ENCODE measurements at places on chromosomes 5 and 9.

GRCh38 chr9:18256568-18256967, 217.4 kb upstream of the ADAMTSL1 start:
- peak; percentile 83 for DNase-seq

GRCh38 chr5:54135042-54135441, 175.3 kb downstream of the ARL15 start:
- DNase-seq = peak; percentile 43

DNA sequence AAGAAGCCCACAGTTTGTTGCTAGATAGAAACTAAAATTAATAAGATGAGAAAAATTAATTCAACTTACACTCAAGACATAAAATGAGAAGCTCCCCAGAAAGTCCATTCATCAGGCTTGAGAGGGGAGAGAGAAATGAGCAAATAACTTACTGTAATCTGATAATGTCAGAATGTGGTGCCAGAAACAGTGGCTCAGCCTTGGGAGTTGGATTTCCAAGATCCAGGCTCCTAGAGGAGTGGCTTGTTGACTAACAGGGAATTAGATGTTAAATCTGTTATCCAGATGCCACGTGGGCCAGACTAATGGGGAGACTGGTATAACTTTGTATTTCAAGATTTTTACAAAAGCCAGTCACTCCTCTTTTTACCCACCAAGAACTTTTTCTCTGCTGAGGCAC, 458.2 kb downstream of the GADD45G start:
- DNase-seq = no peak

GRCh38 chr5:82296929-82297328, 18.8 kb upstream of the RPS23 start:
- DNase-seq = no peak

DNA sequence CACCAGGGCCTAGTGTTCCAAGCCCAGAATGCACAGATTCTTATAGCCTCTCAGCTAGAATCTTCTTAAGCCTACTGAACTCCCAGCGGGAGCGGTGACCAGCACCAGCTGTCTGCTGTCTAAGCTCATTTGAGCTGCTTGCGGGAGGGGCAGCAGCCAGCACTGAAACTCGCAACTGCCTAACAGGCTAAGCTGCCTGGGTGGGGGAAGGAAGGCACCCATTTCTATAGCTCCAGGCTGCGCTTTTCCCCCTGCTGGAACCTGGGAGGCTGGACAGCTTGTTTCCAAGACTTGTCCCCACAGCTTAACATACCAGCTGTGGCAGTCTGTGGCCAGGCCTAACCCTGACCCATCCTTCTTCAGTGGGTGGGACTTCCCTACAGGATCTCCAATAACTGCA, 512.9 kb downstream of the EFNA5 start:
- no peak for DNase-seq
